ENCODE measurements at places on chromosomes 7 and 10.

GRCh38 chr7:133491846-133492652 lies 239.2 kb downstream of the EXOC4 start:
- DNase-seq, result no peak

- no peak for DNase-seq
These were observed 48.5 kb downstream of the MYL10 start for GRCh38 chr7:101580596-101580995.

DNA sequence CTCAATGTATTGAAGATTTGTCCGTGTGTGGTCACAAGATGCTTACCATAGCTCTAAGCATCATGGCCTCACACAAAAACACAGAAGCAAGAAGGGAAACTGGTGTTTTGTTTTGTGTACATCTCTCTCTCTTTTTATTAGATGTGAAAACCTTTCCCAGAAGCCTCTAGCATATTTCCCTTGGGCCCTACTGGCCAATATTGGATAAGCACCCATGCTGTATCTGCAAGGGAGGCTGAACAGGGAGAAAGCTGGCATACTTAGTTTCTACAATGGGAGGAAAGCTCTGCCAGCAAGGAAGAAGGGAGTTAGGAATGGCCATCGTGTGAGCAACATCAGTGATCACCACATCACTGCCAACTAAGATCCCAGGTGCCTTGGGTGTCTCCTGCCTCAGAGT lies 9.6 kb upstream of the NAMPT start:
- DNase-seq, result no peak

GRCh38 chr7:156969972-156970420 lies 20.5 kb downstream of the NOM1 start:
- DNase-seq, result no peak

GRCh38 chr10:124935946-124936345 lies 6.0 kb upstream of the ZRANB1 start:
- DNase-seq, result no peak

DNA sequence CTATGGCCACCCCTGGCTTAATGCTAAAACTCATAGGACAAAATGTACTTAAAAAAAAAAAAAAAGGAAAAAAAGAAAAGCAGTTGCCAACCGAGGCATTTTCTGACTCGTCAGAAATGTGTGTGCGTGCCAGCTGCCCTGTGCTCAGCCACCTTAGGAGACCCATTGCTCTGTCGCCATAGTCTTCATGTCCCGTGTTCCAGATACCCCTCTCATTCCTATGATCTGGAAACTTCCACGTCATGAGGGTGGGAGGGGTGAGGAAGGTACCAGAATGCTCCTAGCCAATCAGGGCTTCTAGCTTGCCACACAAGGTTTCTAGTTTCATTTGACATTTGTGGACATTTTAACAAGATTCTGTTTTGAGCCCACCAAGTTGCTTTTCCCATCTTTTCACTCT lies 212.9 kb downstream of the TCF7L2 start:
- no peak for DNase-seq

- DNase-seq, result no peak
These were observed 67.7 kb downstream of the TACR2 start for GRCh38 chr10:69348816-69349541.

GRCh38 chr10:27463961-27464360 lies 40.1 kb upstream of the RAB18 start:
- no peak for DNase-seq

GRCh38 chr7:37283716-37284115 lies 164.9 kb downstream of the ELMO1 start:
- DNase-seq, result no peak

GRCh38 chr7:8212638-8213037 lies 49.3 kb downstream of the ICA1 start:
- no peak for DNase-seq

- no peak for DNase-seq
These were observed 188.6 kb downstream of the ELFN1 start for GRCh38 chr7:1858435-1859265.

All from type B pancreatic cell (in vitro differentiated cells).